Activated gamma-delta T cell treated with Interleukin-2 at 50 U/mL for 16 hours (primary cell): ENCODE measurements at places on chromosomes 3 and 15.

DNA sequence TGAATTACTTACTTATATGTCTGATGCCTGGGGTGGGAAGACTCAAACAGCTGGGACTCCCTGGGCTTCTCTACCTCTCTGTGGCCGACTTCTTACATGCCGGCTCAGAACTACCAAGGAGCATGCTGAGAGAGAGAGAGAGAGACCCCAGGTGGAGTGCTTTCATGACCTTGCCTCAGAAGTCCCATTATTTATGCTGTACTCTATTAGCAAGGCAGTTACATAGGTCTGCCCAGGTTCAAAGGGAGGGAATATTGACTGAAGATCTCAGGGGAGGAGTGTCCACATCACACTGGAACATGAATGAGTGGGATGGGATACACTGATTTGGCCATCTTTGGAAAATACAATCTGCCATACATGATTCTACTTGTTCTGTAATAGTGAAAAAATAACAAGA lies 16.2 kb downstream of the CCDC32 start:
- DNase-seq: no peak

- no peak for DNase-seq
These were observed 126.5 kb upstream of the DLG1 start for GRCh38 chr3:197424674-197425484.

DNA sequence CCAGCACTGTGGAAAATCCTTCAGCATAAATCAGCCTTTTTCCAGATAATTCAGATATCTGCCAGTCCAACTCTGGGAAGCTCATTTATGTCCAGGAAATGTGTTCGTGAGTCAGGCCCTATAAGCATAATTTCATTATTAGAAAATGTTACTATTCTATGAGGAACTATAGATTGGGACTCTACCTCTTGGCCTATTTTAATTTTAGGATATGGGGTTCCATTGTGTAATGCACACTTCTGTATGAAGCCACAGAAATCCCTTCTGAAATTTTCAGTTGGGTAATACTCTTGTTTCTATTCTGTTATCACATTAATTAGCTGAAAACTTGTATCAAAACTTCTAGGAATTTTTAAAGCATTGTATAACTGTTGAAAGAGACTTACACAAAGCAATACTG lies 43.9 kb upstream of the IL12A start:
- DNase-seq: no peak

DNA sequence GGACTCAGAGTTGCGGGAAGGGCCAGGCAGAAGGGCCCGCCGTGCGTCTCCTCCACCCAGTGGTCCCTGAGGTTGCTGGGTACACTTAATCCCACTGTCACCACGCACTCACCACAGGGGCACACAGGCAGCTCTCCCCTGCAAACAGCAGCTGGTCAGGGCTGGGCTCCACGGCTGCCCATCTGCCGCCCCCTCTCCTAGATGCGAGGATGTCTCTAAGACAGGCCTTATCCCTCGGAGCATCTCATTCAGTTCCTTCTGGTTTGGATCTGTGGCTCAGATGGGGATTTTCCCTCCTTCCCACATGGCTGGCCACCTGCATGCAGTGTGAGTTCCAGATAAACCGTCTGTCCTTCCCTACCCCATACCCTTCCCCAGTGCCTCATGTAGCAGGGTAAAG lies 26.3 kb downstream of the MRPS11 start:
- DNase-seq: no peak

GRCh38 chr15:31468911-31469785 lies 142.5 kb downstream of the KLF13 start:
- no peak for DNase-seq

DNA sequence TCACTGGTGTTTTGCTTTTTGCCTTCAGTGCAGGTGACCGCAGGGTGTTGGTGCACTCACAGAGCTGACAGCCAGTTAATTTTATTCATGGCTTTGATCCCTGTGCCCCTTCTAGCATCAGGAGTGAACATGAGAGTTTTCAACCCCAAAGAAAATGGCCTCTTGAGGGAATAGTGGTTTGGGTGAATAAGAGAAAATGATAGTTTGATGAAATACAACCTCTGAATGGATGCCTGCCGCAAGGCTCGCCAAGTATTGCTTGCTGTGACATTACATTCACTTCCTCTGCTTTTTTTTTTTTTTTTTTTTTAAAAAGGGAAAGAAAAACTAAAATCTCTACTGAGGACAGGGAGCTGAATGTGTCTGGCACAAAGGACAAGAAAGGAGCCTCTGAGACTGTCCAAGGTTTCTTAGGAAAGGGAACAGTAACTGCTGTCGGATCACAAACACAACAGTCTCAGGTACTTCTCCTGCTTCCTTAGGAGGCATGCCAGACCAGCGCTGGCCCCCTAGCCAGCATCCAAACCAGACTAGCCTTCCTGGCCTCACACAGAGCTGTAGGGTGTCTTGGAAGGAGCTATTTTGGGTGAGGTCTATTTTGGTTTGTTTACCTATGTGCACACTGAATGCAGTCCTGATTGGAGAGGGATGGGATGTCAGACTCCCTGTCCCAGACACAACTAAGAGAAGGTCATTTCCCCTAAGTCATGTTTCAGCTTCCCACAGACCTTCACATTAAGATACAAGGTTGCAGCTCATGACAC lies 29.0 kb downstream of the CCDC80 start:
- DNase-seq: no peak
